Hepatocyte (in vitro differentiated cells): ENCODE measurements at places on chromosomes 1 and 21. TPM values are rescaled to one million over a fixed set of nuclear protein-coding genes. Genes with fewer than 3 reads are reported as not detected.
A peak's percentile ranks its signal among the peaks of the same experiment; 100 is the strongest.

DNA sequence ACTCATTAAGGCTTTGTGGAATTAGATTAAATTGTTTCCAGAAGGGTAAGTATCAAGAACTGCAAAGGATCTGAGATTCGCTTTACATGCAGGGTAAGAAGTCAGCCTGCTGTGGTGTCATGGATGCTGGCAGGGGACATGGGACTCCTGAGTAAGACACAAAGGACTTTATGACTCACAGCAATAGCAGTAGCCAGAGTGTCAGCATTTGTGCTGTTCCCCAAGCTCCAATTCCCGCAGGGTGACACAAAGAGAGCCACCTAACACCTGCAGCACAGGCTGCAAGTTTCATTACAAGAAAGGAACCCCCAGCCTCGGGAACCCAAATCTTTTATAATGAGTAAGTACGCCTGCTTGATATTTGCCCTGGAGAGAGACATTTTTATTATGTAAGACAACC is 298.1 kb upstream of the POU3F1 start:
- DNase-seq, result no peak

GRCh38 chr1:115283681-115284146 is 54.3 kb downstream of the NGF start:
- DNase-seq, result no peak

GRCh38 chr21:34046917-34047316 is 26.5 kb upstream of the MRPS6 start:
- no peak for DNase-seq

- no peak for DNase-seq
These were observed 33.4 kb upstream of the ENSA start for GRCh38 chr1:150662811-150663210.

DNA sequence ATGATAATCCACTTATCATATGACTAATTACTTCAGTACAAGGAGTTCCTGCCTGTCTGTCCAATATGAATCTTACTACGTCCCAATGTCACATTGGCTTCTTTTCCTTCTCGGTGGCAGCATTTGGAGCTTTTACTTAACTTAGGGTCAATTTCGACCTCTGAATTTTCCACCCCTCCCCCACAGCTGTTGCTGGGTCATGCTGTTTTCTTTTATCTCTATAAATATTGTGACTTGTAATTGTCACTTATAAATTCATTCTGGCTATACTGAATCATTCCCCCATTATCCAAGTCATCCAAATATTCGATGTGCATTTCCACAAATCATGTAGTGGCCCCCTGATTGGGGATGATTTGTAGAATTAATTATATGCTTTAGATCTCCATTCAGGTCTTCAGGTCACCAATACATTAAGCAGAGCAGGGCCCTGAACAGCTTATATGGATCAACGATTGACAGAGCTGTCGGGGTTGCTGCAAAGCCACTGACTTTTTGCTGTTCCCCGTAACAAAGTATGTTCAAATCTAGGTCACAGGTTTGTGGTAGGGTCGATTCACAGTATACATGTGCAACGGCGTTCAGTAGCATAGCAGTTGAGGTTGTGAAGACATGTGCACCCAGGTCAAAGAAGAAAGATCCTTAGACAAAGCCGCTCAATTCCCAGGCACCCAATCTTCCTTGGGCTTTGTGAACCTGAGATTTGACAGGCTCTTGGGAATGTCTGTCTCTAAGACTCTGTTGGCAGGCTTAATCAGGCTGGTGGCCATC is 18.3 kb upstream of the RNU1-4 start:
- peak; percentile 2 for DNase-seq

GRCh38 chr1:65147424-65148177 is 402 bp upstream of the AK4 start:
- peak; percentile 78 for DNase-seq

GRCh38 chr1:149966405-149966804 is 29.7 kb upstream of the MTMR11 start:
- DNase-seq, result no peak

- peak; percentile 91 for DNase-seq
These were observed 11.4 kb downstream of the FAM229A start for GRCh38 chr1:32350785-32351398.

KIF21B gene
- 0.60 and 1.3 TPM in 2 replicates for total RNA-seq

GSTM5 gene
- total RNA-seq, result 0.12 and 3.0 TPM in 2 replicates

RGS7 gene
- total RNA-seq, result 0.73 and 1.1 TPM in 2 replicates
